ENCODE measurements at places on chromosomes 6 and 20.

- DNase-seq: no peak
These were observed 363.2 kb downstream of the QKI start for GRCh38 chr6:163777716-163778115.

DNA sequence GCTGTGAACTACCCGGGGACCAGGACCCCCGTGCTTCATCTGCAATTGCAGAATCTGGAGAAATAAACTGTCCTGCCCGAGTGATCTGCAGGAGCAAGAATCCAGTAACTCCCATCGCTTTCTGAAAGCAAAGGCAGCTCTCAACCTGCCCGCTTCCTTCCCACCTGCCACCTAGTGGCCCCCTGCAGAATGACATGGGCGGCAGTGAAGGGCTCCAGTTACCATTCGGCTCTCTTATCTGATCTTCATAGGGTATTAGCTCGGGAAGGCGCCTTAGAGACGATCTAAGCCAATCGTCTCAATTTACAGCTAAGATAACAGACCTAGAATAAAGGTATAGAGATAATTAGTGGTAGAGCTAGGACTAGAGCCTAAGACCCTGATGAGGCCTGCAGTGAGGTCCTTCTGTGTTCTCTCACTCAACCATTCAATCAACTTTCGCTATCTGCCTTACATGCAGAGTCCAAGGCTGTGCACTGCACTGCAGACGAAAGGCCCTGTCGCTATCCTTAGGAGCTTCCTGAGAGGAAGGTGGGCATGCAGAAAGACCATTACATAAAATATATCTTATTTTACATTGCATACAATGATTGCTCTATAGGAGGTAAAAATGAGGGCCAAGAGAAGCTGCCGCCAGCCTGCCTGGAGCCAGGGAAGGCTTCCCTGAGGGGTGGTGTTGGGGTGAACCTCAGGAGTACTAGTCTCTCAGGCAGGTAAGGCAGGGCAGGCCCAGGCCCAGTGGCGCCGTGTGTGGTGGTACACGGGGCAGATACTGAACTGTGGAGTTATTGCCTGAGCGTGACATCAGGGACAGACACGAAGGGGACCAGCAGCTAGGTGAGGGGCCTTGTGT, 7.1 kb upstream of the PSMG4 start:
- DNase-seq: peak; percentile 88

DNA sequence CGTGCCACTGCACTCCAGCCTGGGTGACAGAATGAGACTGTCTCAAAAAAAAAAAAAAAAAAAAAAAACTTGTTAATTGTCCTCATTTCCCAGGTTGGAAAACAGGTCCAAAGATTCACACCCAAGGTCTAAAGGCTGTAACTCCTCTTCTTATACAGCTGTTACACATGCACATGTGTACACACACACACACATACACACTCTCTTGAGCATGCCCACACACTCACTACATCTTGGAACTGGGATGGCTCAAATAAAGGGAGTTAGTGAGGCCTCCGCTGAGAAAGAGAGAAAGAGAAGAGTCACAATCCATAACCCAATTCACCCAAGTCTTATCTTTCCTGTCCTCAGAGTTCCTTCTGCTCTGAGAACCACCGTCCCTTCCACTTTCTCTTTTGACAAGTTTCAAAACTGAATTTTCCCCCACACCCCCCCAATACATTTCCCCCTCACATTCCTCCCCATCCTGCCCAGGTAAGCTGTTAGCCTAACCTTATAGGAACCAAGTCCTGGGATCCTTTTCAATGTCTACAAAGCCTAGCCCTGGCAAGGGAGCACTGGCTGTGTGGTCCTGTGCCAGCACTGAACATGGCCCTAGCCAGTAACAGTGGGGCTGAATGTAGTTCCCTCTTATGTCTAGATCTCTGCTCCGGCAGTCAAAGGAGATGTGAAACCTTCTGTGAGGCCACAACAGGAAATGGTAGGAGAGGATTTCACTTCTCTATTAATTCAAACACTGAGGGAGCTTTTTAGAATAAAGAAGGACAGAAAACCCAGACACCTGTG, 3.2 kb upstream of the HLA-DMB start:
- peak; percentile 61 for DNase-seq

DNA sequence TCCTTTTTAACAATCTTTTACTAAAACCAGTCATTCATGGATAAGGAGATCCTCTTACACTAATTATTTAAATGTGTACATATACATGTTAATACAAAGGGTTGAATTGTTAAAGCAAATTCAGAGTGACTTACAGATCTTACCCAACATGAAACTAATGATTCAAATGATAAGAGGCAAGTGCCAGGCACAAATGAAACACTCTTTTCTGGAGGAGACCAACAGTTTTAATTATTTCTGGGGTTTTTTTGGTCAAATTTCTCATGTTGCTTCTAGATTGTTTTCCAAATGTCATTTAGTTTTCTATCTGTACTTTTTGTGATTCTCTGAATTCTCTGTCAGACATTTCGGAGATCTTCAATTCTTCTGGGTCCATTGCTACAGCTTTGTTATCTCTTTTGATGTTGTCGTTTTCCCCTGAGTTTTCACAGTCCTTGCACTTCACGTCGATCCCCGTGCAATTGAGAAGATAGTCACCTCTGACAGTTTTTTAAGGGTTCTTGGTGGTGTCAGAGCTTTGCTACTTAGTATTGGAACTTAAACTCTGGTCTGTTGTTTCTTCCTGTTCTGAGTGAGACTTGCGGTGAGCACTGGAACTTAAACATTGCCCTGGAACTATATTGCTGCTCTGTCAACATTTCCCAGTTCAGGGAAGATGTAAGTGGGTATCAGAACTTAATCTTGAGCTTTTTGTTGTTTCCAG, 23.2 kb downstream of the MAS1 start:
- no peak for DNase-seq

DNA sequence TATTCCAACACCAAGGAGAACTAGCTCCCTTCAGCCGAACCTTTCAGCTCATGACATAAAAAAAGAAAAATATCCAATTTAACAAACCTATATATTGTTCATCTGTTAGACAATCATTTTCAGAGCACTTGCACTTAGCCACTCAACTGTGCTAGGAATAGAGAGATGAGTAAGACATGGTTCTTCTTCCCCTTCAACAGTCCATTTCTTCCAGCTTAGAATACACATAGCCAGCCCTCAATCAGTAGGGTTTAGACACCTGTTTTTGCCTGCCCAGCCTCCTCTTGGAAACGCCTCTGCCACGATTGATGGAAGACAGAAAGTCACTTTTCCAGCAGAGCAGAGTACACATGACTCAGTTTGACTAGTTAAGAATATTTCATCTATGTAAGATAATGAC, 21.8 kb downstream of the ADNP start:
- no peak for DNase-seq

GRCh38 chr20:58087562-58087858, 140.9 kb downstream of the ANKRD60 start:
- DNase-seq: no peak

GRCh38 chr6:85419046-85419759, 30.7 kb upstream of the NT5E start:
- DNase-seq: no peak

DNA sequence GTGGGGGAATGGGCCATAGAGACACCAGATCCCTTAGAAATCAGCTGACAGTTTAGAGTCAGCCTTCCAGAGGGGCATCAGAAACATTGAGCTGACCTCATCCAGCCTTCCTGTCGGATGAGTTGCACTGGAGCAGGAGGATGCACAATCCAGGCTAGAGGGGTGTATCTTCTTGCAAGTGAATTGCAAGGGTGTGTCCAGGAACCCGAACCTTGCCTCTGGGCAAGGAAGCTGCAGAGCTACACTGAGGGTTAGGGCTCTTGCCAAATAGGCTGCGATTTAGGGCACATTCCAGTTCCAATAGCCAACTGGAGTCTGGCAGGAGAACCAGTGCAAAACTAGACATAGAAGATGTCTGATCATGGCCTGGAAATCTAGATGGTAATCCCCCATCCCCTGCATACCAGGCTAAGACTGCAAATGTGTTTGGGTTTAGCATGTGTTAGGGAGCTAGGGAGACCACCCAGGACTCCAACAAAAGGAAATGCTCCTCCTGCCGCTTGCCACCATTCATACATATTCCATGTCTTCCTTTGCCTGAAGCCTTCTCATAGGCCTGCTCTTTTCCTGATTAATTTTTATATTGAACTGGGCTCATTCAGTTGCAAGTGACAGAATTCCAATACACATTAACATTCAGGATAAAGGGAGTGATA, 6.3 kb upstream of the UTRN start:
- DNase-seq: no peak

DNA sequence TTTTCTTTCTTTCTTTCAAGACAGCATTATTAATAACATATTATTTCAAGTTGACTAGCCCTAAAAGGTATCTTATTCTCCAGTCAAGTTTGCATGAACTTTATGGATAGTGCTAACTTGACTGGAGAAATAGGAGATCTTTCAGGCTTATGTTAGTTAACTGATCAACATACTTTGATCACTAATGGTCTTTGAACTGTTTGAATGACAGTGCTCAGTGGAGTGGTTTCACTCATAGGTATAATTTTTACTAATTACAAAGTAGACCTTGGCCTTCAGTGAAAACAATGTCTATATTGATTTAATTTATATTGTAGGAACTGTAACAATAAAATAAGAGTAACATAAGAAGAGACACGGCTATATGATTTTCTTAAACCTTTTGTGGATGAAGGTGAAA, 8.0 kb upstream of the LRRC1 start:
- DNase-seq: no peak

DNA sequence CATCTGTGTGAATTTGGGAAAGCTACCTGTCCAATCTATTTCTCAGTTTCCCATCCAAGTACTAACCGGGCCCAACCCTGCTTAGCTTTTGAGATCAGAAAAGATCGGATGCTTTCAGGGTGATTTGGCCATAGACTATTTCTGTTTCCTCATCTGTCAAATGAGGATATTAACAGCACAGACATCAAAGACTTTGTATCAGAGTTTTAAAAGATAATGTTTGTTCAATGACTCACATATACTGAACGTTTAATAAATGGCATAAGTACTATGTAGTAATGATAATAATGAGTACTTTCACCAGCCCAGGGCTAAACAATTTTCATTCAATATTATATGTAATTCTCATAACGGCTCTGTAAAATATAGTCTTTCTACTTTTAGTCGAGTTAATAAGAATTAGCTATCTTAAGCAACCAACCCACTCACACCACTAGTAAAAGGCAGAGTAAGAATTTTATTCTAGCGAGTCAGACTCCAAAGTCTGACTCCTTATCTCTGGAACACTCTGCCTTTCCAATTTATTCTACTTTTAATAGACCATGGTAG, 216.5 kb downstream of the ARHGAP18 start:
- DNase-seq: no peak

GRCh38 chr6:36492621-36493020, 49.8 kb downstream of the KCTD20 start:
- no peak for DNase-seq

DNA sequence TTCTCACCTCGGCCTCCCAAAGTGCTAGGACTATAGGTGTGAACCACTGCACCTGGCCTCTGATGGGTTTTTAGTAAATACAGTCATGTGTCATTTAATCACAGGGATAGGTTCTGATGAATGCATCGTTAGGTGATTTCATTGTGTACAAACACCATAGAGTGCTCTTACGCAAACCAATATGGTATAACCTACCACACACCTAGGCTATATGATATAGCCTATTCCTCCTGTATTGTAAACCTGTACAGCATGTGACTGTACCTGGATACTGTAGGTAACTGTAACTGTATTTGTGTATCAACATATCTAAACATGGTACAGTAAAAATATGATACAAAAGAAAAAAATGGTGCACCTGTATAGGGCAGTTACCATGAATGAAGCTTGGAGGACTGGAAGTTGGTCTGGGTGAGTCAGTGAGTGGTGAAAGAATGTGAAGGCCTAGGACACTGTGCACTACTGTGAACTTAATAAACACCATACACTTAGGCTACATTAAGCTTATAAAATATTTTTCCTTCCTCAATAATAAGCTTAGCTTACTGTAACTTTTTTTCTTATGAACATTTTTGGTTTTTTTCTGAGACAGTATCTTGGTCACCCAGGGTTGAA, 10.0 kb downstream of the BICRAL start:
- DNase-seq: no peak

- DNase-seq: no peak
These were observed 275.0 kb upstream of the FLRT3 start for GRCh38 chr20:14612391-14612790.

DNA sequence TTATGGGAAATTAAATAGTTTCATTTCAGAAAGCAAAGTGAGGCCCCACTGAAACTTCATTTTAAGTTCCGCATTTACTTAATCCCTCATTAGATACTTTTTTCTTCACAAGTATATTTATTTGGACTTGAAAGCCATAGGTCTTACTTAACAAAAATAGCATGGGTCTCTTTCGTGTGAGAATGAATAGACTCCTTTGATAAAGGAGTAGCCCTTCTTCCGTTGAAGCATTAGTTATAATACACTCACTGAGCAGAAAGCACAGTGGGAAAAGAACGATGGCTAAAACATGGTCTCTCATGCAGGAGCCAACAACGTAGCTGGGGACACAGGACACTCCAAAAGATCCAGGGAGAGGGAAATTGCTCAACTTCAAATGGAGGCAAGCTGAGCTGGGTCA, 130.4 kb downstream of the SLC23A2 start:
- DNase-seq: no peak

GRCh38 chr6:64717281-64717680, 989.7 kb downstream of the EYS start:
- no peak for DNase-seq

- peak; percentile 55 for DNase-seq
These were observed 320.8 kb downstream of the SOX4 start for GRCh38 chr6:21914121-21914973.

DNA sequence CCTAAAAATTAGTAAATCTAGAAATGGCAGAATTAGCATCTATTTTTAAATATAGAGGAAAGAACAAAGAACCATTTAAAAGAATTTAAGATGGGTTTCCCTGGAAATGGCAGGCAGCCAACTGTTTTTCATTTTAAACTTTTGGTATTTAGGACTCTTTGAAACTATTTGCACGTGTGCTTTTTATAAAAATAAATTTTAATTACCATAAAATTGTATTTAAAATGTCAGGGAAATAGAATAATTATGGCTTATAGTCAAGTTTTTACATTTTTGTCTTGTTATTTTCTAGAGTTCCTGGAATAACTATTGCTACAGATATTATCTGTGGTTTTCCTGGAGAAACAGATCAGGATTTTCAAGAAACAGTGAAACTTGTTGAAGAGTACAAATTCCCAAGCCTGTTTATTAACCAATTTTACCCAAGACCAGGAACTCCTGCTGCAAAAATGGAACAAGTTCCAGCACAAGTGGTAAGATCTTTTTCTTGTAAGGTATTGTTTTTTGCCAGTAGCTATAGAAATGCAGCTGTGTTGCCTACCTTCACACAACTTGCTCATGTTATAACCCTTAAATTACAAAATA, 528.7 kb upstream of the SOX4 start:
- no peak for DNase-seq

- no peak for DNase-seq
These were observed 224.7 kb downstream of the PLCB1 start for GRCh38 chr20:8356806-8357205.

- DNase-seq: no peak
These were observed 391.8 kb upstream of the SULF2 start for GRCh38 chr20:48177058-48177457.

DNA sequence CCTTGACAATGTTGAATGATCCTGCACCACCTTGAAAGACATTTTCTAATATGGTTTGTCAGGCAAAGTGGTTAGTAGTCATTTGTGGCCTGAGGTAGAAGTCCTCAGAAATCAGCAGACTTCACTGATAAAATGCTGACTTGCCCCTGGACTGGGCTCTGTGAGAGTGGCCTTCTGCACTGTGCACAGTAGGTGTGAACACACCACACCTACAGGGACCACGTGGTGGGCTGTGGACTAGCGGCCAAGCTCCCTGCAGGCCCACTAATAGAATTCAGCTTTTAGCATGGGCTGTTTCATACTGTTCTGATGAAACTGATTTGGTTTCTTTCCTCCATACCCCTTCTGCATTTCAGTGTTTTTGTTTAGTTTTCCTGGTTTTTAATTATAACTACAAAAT, 7.3 kb downstream of the BPHL start:
- DNase-seq: no peak

Measured in activated naive CD4-positive, alpha-beta T cell treated with anti-CD3 and anti-CD28 coated beads, Interleukin-2, amount 10 ng/mL, durations not matched to agents 7 days and 5 days (primary cell).